ENCODE measurements at places on chromosomes 7 and 10. TPM values are rescaled to one million over a fixed set of nuclear protein-coding genes. Genes with fewer than 3 reads are reported as not detected.

Gene PNLIPRP2
- 0.10 TPM for polyA plus RNA-seq

Gene IGFBP3
- polyA plus RNA-seq, result 153 TPM

Gene FOXI2
- polyA plus RNA-seq, result not detected

Gene KCP
- polyA plus RNA-seq, result 0.07 TPM

Gene MYO1G
- 0.06 TPM for polyA plus RNA-seq

Gene PNLIPRP3
- not detected for polyA plus RNA-seq

Gene WDFY4
- not detected for polyA plus RNA-seq

Gene MSMB
- not detected for polyA plus RNA-seq

Gene OR2A7
- polyA plus RNA-seq, result not detected

Gene NODAL
- not detected for polyA plus RNA-seq

Gene SEMA3E
- polyA plus RNA-seq, result 1.2 TPM

Gene PNLIPRP1
- polyA plus RNA-seq, result not detected

Gene LIPM
- polyA plus RNA-seq, result not detected

Data from A549 (cell line).